ENCODE measurements at places on chromosomes 1 and 21. TPM values are rescaled to one million over a fixed set of nuclear protein-coding genes. Genes with fewer than 3 reads are reported as not detected.

- no peak for DNase-seq
These were observed 51.2 kb downstream of the MRPL39 start for GRCh38 chr21:25556091-25556490.

- no peak for DNase-seq
These were observed 149.0 kb downstream of the TOMM20 start for GRCh38 chr1:234979296-234980279.

GRCh38 chr1:163766257-163766918 lies 444.6 kb downstream of the NUF2 start:
- DNase-seq = no peak

DNA sequence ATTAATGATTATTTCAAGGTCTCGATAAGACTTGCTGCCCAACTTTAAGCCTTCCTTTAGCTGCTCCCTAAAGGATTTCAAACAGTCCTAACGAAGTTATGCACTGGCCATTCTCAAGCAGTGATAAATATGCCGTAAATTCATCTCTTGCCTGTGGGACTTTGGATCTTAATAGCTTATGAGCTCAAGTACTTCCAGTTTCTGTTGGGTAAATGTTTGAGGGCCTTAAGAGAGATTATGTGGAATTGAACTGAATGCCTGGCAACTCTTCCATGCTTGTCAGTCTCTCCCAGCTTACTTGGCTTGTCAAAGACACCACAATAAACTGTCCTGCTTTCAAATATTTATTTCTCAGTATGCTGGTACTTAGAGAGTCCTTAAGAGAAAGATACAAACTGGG lies 3.5 kb upstream of the OR10J4 start:
- no peak for DNase-seq

GRCh38 chr1:109399326-109399957 lies 1.7 kb upstream of the SORT1 start:
- DNase-seq = peak; percentile 65

GRCh38 chr21:27346041-27346448 lies 379.2 kb upstream of the ADAMTS5 start:
- DNase-seq = no peak

DNA sequence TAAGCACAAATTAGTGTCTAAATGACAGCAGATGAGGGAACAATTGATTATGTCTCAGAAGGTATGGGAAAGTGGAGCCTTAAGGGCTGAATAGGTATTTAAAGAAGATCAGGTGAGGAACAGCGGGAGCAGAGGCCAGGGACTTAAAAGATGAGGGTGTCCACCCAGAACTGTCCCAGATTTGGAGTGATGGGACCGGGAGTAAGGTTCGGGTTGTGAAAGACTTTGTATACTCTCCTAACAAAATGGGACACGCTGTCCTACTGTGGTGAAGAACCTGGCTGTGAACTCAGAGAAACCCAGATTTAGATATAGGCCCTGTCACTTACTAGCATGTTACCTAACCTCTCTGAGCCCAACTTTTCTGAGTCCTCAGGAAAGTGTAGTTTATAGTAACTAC lies 140.6 kb downstream of the C1orf21 start:
- no peak for DNase-seq

DNA sequence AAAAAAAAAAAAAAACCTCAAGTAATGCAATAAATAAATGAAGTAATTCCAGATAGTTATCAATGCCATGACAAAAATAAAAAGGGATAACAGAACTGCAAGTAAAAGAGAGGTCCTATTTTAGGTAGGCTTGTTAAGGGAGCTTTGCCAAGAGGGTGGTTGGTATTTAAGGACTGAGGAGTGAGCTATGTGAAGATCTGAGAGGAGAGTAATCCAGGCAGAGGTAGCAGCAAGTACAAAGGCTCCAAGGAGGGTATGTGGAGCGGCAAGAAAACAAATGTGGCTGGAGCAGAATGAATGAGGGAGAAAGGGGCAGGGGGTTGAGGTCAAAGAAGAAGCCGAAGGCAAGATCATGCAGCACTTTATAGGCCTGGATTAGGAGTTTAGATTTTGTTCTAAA lies 59.9 kb upstream of the CDC42BPA start:
- DNase-seq = no peak

DNA sequence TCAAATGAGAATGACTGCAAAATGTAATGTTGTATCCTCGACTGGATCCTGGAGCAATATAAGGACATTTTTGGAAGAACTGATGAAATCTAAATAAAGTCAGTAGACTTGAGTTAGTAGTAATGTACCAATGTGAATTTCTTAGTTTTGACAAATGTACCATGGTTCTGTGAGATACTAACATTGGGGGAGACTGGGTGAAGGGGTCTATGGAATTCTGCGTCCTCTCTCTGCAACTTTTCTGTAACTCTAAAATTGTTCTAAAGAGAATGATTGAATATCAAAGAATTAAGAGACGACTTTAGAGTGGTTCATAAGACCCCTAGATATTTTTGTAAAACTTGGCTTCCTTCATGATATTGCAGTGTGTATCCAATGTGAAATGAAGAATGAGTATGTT lies 59.2 kb upstream of the KAZN start:
- DNase-seq = no peak

DNA sequence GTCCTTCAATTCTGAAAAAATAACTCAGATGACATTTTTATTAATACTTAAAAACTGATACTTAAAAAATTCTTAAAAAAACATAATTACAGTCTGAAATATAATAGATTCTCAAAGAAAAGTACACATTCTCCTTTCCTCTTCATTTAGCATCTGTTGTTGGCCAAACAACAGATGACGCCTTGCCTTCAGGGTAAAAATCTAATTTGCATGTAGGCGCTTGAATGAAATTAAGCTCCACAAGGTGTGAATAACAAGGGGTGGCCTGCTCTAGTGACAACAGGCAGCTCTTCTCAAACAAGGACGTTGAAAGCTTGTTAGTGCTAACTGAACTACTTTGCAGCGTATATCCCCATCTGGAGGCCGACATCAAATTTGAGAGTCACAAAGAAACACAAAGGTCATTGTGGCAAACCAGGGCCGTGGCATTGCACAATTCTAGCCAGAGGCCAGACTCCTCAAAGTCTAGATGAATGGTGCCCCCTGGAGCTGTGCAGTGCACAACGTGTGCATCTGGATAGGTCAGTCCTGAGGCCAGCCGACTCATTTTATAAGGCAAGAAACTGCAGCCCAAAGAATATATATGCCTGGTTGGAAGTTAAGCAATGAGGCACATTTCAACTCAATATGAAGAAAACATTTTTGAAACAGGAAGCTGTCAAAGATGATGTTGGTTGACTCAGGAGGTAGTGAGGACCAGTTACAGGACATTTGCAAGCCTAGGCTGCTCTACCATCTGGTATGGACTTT lies 459.2 kb upstream of the RUNX1 start:
- DNase-seq = no peak

DNA sequence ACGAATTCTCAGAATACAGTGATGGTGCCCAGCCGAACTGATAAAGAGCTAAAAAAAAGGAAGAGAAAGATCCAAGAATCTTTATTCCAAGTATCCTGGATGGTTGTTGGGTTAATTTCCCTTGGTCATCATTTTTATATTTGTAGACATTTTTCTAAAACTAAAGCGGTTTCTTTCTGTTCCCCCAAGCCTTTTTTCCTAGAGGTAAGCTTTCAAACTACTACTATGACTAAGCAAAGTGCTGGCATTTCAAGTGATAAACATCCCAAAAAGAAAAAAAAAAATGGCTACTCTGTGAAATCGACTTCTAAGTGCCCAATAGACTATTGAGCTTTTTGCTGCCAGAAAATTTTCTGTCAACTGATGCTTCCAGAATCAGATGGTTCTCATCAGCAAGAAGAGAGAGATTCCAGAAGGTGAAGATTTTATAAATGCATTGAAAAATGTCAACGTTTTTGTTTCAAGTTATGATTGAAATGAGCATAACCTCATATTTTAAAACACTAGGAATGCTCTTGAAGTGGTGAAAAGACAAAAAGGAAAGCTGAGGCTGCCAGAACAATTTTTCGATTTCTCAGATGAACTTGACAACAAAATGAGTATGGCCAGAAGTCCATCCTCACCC lies 96.1 kb upstream of the ZC3H11B start:
- DNase-seq = no peak

GRCh38 chr1:157201767-157202166 lies 63.6 kb upstream of the ETV3 start:
- no peak for DNase-seq

- DNase-seq = no peak
These were observed 33.1 kb downstream of the SIPA1L2 start for GRCh38 chr1:232596666-232597303.

GRCh38 chr1:10629816-10630571 lies 155.2 kb downstream of the PEX14 start:
- no peak for DNase-seq

GRCh38 chr1:223842784-223843183 lies 3.0 kb downstream of the TP53BP2 start:
- no peak for DNase-seq

DNA sequence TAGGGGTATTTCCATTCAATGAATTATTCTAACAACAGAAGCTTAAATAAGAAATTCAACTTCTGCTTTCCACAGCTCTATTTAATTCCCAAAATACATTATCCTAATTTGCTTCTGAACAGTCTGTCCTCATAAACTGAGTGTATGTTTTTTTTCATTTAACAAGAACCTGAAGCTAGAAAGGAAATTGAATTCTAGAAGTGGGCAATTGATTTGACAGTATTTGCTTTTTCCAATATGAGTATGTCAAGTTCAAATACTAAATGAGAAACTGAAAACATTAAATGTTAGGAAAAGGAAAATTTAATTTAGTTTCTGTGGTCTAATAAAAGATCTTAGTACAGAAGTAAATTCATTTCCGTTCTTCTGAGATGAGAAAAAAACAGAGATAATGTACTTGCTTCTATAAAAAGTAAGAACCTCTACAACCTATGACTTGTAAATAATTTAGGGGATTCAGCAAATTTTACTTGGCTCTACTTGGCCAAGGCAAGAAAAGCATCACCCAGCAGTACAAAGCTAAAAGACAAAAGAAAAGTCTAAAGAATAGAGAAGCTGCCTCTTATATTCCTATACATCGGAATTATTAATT lies 31.1 kb downstream of the RAB3GAP2 start:
- no peak for DNase-seq

PTPN7 gene
- 37.4 TPM for total RNA-seq

MIA3 gene
- total RNA-seq = 102 TPM

S100A12 gene
- total RNA-seq = not detected

CRYAA gene
- total RNA-seq = not detected

TMEM269 gene
- total RNA-seq = 1.0 TPM

KCNE2 gene
- not detected for total RNA-seq

APOBEC4 gene
- total RNA-seq = not detected

C1orf210 gene
- total RNA-seq = not detected

KCNA3 gene
- 74.7 TPM for total RNA-seq

All from naive thymus-derived CD8-positive, alpha-beta T cell (primary cell).